ENCODE measurements at places on chromosomes 6 and 20.

DNA sequence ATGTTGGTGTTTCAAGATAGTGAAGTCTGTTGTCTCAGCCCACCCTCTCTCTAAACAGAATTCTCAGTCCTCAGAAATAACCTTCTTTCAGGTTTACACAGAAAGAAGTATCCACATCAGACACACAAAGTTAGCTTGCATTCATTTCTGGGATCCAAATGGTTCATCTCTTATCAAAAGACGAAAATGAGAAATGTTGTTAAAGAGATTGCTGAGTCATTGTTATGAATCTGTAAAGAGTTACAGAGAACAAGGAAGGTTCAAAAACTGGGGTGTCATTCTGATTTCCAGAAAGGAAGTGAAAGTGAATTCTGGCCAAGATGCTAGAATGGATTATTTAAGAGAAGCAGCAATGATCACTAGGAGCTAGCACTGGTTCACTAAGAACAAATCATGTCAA is 90.5 kb upstream of the ATXN1 start:
- no peak for DNase-seq

DNA sequence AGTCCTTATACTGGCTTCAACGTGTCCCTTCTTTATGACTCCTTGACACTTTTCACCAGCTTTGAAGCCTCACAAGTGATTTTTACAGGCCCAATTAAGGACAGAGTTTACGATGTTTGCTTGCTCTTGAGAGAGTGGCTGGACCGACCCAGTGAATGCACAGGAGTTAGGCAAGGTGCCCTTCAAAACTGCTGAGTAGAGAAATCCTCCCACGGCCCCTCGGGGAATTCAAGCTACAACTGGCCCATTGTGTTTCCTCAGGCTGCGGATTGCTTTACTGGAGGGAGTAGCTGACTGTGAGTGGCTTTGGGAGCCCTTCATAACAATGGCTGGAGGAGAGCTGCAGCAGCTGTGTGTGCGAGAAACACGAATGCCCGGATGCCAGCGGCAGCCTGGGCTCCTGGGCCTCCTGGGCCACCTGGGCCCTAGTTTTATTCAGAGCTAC is 50.0 kb downstream of the SGK1 start:
- peak; percentile 72 for DNase-seq

DNA sequence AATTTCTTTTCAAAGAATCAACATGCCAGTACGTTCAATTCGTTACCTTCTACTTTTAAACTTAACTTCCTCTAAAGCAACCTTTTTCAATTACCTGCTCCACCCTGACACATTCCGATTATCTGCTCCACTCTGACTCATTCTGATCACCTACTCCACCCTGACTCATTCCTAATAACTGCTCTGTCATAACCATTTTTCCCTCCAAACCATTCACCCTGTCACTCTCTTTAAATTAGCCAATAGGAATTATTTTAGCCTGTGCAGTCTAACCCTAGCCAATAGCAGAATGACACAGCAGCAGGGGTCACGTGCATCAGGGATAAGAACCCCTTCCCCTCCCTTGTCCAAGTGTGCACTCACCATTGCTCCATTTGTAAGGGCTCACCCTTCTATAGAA is 557.4 kb upstream of the EYS start:
- DNase-seq = no peak

GRCh38 chr6:1403851-1404712 is 14.7 kb downstream of the FOXF2 start:
- DNase-seq = peak; percentile 43

DNA sequence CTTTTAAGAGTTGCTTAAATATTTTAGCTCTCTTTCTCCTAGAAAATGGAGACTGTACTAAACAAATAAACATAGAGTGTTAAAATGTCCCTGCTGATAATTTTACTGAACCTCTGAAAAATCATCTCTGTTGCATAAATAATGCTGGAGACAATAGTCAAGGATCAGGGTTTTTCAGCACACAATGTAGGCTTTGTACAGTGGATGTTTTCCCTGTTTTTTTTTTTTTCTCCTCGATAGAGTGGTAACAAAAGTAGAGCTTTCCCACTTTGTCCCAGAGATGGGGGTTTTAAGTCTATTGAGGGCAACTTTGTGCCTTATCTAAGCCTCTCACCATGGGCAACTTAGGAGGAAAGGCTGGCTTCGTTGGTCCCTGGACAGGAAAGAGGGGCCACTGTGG is 222.6 kb upstream of the HDDC2 start:
- no peak for DNase-seq

DNA sequence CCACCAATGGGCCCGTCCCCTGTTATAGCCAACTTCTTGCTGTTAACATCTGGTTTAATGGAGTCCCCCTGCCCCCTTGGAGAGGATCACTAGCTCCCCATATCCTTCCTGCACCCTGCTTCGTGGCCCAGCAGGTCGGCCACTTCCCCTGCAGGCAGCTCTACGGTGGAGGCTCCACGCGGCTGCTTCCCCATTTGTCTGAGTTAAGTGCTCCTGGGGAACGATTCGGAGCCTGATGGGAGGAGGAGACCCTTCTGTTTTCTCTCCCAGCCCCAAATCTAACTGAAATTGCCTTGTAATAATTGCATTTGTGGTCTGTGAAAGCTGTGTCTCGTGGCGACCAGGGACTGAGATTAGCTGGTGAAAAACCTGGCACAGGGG is 74.6 kb downstream of the SULF2 start:
- no peak for DNase-seq

DNA sequence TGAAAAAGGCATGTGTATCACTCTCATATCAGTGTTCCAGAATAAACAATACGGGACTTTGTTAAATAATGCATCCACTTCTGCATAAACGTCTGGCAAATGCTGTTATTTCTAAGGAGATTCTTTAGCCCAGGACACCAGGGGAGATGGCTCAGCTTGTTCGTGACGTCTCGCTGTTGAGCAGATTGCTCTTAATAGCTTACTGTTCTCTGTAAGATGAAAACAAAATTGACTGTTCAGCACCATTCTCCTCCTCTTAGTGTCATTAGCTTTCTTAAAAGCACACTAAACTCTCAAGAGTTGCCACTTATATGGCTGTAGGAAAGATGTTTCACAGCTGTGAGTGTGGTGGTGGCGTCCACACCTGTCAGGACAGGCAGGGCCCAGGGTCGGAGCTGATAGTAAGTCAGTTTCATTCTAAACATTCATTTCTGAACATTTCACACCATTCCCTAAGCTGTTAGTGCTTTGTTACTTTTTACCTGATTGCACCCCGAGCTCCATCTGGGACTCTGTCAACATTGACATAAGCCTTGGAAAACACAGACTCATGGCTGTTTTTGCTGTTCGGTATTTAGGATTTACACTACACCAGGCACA is 132.1 kb downstream of the ZDHHC14 start:
- DNase-seq = no peak

GRCh38 chr6:166365221-166365620 is 17.5 kb downstream of the MPC1 start:
- peak; percentile 84 for DNase-seq

- no peak for DNase-seq
Measured at GRCh38 chr6:157096105-157096504, 227.2 kb downstream of the TMEM242 start.

DNA sequence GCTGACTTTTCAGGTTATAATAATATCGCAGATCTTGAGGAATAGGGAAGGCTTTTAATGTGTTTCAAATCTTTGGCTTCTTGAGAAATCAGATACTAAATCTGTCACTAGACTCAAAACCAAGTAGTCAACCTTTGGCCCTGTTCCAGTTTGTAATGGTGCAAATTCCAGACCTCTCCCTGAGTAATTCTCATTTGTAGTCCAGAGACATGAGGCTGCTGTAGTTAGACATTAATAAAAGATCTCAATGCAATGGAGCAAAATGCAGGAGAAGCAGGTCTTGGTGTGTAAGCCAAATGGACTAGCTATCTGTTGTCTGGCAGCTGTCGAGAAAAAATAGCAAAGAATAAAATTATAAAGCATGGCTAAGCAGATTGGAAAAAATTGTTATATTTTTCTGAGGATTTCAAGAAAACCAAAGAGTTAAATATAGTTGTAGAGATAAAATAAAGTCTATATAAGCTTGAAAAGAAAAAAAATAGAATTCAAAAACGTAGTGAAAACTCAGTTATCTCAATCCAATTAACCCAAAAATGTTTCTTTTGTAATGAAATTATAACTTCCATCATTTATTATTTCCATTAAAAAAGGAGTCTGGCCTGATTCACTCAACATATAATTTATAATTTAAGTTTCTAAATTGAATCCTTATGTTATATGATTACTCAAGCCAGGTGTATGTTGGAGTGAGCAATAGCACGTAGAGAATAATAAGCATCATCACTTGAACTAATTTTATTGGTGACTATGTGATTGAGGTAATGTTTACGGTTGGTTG is 161.5 kb upstream of the ADGRB3 start:
- no peak for DNase-seq

DNA sequence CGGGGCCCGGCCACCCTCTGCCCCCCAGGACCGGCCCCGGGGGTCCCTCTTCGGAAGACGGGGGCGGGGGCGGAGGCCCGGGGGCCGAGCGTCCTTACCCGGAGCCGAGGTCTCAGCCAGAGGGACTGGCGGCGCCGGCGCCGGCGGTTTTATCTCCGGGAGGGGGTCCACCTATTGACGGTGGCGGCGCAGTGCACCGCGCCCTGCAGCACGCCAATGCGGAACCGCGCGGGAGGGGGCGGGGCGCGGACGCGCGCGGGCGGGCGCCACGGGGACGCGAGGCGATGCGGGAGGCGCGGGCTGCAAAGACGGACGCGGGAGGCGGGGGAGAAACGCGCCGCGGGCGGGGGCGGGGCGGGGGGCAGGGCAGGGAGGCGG is at the start of gene EEF1A2:
Gene EEF1A2 (minus strand): TSS at position 124 of the 378 bp plus-strand sequence. CDS start 1,320 bp downstream, outside the sequence.
- DNase-seq = no peak

DNA sequence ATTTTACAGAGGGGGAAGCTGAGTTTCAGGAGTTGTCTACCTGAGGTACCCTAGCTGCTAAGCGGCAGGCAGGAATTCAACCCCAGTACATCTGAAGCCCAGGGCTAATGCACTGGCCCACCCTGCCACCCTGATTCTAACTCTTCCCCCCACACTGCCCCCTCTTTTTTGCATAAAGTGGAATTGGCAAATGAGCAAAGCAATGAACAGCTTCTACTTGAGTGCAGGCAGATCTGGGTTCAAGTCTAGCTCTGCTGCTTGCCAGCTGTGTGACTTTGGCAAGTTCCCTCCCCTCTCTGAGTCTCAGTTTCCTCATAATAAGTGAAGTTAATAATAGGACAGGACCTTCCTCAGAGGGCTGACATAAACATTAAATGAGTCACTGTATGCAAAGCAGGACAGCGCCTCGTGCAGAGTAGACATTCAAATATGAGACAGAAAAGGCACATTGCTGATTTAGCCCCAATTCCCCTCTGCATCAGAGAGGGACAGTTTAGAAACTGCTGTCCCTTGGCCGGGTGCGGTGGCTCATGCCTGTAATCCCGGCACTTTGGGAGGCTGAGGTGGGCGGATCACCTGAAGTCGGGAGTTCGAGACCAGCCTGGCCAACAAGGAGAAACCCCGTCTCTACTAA is 4.7 kb downstream of the ADA start:
- peak; percentile 34 for DNase-seq

DNA sequence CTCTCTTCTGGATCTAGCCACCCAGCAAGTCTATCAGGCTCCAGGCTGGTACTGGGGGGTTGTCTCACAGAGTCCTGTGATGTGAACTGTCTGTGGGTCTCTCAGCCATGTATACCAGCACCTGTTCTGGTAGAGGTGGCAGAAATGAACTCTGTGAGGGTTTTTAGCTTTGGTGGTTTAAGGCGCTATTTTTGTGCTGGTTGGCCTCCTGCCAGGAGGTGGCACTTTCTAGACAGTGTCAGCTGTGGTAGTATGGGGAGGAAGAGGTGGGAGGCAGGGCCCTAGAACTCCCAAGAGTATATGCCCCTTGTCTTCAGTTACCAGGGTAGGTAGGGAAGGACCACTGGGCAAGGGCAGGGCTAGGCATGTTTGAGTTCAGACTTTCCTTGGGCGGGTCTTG is 75.8 kb downstream of the SNAP91 start:
- no peak for DNase-seq

DNA sequence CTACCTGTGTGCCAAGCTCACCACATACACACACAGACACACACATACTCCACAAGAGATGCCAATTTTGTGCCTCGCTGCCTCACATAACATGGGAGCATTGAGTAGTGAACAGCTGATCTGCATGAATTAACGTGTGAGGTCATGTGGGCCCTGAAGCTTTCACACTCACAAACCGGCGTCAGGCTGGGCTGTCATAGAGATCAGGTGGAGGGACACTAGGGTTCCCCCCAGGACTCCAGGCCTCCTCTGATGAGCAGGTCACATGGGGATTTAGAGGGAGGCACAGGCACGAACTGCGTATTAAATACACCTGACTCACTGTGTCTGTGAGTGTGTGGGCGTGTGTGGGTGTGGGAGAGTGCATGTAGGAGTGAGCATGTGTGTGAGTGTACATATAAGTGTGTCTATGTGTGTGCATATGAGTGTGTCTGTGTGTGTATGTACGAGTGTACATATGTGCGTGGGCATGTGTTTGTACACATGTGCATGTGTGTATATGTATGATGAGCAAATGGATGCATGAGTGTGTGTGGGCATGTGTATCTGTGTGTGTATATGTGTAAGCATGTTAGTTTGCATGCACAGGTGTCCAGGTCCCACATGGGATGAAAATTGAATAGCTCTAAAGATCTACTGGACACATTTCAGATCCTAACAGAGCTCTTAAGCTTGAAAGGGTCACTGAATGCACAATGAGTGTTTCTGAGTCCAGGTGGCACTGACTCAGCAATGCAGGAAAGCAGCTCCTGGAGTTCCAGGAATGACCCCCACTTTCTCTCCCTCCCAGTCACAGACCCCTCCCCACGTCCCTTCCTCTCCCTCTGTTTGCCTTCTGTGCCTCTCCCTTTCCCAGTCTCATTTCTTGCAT is 336.6 kb downstream of the PREX1 start:
- no peak for DNase-seq

DNA sequence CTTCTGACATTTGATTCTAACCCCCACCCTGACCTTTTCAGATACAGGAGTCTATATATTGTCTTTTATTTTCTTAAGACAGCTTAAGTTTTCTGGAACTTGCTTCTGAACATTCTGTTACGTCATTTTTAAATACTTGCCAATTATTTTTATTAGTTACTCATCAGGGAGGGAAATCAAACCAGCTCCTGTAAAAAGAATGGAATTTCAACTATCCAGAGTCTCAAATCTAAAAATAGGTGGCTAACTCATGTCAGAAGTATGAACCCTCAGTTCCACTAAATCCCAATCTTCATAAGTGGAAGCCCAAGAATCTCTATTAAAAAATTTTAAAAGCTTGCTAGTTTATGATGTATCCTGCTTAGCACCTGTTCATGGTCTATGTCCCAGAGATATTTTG is 900.0 kb downstream of the KIF16B start:
- peak; percentile 22 for DNase-seq

All from cardiac fibroblast (primary cell).